ENCODE measurements at places on chromosomes 4 and X.

DNA sequence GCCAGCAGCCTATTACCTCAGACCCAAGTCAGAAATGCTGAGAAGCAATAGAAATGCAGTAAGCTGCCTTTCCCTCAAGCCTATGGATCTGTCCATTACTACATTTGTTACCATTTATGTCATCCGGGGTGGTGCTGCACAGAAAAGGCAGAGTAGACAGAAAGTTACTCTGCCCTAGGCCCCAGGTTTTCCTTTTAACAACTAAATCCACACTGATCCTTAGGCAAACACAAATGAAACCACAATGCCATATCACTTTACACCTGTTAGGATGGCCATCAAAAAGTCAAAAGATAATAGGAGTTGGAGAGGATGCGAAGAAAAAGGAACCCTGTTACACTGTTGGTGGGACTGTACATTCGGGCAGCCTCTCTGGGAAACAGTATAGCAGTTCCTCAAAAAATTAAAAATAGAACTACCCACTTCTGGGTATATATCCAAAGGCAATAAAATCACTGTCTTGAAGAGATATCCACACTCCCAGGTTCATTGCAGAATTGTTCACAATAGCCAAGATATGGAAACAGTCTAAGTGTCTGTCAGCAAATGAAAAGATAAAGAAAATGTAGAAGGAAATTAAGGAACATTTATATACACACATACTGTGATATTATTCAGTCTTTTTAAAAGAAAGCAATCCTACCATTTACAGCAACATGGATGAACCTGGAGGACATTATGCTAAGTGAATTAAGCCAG lies 186.3 kb downstream of the NWD2 start:
- DNase-seq: no peak

- no peak for DNase-seq
Observed at GRCh38 chr4:6594826-6595355, 19.9 kb downstream of the MAN2B2 start.

GRCh38 chr4:94508806-94509205 lies 57.1 kb downstream of the PDLIM5 start:
- DNase-seq: no peak

DNA sequence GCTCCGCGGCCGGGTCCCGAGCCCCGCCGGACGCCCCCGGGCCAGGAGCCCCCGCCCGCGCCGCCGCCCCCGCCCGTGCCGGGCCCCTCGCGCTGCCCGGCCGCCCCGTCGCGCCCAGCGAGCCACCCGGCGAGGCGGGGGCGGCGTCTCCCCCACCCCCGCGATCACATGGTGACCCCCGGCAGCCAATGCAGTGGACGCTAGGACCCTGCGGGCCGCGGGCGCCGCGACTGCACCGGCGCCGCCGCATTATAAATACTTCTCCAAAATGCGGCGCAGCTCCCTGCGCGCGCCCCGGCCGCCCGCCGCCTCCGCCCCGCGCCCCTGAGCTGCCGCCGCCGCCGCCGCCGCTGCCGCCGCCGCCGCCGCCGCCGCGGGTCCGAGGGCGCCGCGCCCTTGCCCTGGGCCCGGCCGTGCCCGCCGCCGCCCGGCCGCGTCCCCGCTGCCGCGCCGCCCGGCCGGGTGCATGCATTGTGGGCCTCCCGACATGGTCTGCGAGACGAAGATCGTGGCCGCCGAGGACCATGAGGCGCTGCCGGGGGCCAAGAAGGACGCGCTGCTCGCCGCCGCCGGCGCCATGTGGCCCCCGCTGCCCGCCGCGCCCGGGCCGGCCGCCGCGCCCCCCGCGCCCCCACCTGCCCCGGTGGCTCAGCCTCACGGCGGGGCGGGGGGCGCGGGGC lies at the start of gene NAT8L:
Gene NAT8L, plus strand, starts transcription at position 282 of the 680 bp plus-strand sequence. Its CDS starts 185 bp downstream, at position 467.
- DNase-seq: no peak

DNA sequence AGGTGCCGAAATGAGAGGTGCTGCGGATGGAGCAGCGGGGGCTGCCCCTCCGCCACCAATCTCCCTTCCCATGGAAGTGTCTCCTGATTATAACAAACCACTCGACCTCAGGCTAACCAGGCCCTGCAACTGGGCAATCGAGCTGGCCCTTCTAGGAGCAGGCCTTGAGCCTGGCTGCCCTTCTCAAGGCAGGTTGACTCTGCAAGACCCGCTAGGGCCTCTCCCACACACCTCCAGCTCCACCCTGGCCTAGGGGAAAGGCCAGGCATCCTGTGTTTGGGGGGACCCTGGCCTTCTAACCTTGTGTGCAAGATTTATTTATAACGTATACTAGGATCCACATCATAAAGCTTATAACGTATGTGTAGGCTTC lies 3.7 kb upstream of the BCOR start:
- no peak for DNase-seq

DNA sequence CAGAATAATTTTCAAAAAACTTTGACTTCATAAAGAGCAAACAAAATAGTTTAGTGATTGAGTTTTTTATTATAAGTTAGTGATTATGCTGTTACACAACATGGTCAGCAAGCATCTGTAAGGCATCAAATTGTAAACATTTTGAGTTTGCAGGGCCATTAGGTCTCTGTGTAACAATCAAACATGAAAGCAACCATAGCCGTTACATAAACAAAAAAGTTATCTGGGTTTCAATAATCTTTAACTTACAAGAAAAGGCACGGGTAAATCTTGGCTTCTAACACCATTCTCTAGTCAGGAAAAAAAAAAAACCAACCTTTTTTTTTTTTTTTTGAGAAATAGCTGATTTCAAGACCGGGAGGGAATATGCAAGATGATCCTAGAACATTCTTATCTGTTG lies 1941.1 kb downstream of the PCDH7 start:
- no peak for DNase-seq

DNA sequence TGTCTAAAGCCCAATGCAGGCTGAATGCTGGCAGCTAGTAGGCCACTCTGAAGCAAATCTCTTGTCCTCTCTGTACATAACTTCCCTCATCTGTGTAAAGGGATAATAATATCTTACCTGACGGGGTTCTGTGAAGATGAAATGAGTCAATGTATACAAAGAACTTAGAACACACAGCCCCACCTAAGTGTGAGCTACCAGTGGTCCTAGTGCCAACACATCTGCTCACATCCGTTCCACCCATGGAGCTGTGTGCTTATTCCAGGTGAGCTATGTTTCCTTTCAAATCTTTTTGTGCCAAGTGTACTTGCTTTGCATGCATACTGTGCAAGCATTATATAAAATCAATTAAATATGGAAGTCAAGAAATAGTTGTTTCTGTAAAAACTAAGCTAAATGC lies 116.4 kb downstream of the TSPAN5 start:
- DNase-seq: no peak

DNA sequence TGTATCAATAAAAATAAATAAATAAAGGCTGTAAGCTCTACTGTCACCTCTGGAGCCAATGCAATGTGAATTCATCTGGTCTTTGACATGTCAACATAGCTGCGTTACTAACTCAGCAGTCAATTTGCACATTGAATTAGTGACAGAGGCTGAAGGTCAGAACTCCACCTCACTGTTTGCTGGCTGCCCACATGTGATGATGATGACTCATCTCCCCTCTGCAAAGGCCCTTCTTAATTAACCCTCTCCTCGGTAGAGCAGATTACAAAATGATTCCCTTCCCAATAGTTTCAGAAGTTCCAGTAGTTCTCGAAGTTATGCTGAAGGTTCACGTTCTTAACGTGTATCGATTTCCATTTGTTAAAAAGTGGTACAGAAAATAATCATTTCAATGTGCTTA lies 1626.0 kb upstream of the TENM3 start:
- DNase-seq: no peak

DNA sequence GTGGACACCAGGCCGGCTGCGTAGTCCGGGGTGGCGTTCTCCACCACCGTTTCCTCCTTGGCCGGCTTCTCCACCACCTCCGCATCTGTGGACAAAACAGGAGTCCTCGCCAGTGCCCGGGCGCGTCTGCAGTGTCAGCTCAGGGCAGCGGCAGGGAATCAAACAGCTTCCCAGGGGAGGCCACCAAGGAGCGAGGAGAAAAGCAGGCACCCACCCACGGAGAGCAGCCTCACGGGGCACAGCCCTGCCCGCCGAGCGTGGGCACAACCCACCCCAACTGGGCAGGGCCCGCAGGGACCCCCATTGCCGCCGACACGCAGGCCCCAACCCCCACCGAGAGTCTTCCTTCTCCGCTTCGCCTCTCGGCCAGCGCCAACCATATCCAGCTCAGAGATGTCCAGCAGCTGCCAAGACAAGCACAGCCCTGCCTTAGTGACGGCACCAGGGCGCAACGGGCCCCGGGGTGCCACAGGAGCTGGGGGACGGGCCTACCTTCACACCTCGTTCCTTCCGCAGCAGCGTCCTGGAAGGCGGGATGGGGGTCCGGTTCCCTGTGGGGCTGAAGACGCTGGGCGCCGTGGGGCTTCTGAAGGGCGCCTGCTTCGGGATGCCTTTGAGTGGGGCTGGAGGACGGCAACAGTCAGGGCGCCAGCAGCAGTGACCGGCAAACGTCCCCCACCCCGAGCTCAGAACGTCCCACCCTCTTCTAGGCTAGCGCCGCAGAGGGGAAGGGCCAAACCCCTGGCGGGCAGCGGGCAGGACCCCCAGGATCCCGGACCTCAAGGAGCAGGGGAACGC lies 22.8 kb downstream of the NELFA start:
- no peak for DNase-seq

DNA sequence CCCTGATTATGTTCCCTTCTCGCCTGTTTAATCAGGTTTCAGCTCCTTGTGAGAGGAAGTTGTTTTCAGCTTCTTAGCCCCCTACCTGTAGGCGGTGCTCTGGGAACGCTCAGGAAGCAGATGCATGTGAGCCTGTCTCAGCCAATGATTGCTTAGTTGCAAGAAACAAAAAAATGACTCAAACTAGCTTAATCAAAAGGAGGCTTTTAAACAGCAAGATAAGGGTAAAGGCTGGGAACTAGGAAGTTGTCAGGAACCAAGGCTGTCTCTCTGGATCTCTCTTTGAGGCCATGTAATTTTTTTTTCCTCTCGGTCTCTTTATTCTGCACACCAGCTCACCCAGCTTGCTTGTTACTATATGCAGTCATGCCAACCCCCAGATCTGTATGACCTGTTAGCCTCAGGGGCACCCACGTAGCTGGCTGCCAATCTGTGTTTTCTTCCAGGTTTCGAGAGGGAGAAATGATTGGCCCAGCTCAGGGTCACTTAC lies 109.1 kb downstream of the PTTG2 start:
- no peak for DNase-seq

DNA sequence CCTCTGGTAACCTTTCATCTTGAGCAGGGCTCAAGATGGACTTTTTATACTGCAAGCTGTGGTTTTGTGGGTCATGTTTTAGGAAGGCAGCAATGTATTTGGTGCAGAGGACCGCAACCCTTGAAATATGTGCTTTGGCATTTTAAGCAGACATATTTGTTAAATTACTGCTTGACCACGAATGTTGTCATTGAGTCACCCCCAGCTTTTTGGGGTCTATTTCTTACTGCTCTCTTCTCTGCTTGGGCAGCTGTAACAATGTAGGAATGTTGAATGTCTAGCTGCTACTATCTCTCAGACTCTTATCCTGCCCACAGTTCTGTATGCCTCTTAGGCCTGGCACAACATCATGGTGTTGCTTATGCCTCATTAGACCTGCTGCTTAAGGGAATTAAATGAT lies 6.0 kb downstream of the RBPJ start:
- no peak for DNase-seq

- no peak for DNase-seq
Observed at GRCh38 chr4:65422109-65422508, 248.2 kb downstream of the EPHA5 start.

- no peak for DNase-seq
Observed at GRCh38 chr4:124181039-124181438, 531.5 kb downstream of the ANKRD50 start.

DNA sequence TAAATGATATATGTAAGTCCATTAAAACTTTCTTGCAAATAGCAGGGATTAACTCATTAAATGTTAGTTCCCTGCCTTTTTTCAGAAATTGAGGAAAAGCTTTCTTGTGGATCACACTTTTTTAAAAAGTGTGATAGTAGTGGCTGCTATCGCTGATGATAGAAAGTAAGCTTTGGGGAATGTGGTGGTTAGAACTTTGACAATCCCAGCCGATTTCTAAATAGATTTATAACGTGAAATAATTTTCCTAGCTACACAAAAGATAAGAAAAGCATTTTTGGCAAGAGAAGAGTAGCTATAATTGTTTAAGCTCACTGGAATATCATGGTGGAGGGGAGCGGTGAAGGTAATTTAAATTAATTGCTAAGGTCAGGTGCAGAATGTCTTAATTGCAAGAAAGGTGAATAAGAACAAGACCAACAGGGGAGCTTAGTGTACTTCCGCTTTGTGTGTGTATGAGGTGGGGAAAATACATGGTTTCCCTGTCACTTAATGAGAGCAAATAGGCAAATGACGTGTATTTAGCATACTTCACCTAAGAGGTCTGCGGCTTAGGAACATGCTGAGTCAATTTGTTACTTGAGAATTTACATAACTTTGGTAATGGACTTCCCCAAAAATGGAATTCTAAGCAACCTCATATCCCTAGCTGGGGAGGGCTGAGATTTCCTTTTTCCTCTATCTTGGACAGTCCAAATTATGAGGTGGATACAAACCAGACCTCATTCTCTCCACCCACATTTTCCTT lies 11.7 kb upstream of the IL21 start:
- no peak for DNase-seq

GRCh38 chrX:151801980-151802379 lies 67.4 kb downstream of the CNGA2 start:
- DNase-seq: peak; percentile 1

GRCh38 chr4:127352220-127353113 lies 280.3 kb upstream of the INTU start:
- no peak for DNase-seq

- DNase-seq: peak; percentile 10
Observed at GRCh38 chr4:24473309-24473721, 111.0 kb downstream of the DHX15 start.

DNA sequence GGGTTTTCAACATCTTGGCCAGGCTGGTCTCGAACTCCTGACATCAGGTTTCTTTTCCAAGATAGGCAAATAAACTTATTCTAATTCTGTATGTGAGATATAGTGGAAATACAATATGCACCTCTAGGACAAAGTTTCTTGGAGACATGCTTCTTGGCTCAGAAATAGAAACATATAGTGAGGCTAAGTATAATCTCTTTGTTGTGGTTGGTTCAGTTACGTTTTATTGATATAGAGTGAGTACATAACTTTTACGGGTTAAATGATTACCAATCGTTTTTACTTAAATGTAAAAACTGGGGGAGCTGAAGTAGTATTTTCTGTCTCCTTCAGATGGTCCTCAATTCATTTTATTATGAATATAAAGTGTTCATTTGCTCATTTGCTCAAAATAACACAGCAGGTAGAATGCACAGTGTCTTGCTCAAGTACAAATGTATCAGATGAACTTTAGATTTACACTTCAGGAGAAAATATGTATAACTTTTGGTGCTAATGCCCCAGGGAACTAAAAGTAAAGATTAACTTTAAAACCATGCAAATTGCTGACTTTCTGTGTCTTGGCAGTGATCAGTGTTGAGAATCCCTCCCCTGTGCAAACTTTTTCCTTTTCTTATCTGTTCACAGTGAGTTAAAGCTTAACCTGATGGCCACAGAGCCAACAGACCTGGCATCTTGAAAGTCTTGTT lies 77.6 kb downstream of the AFF1 start:
- DNase-seq: no peak

GRCh38 chr4:147975933-147976928 lies 244.3 kb downstream of the ARHGAP10 start:
- DNase-seq: no peak

Data from SHP77 (cell line).